ENCODE measurements at places on chromosomes 1 and 21. TPM values are rescaled to one million over a fixed set of nuclear protein-coding genes. Genes with fewer than 3 reads are reported as not detected.

GRCh38 chr1:180156631-180157091, 2.0 kb downstream of the QSOX1 start:
- no peak for DNase-seq

GRCh38 chr1:30358500-30358899, 364.9 kb downstream of the MATN1 start:
- DNase-seq, result no peak

CFAP74 gene
- not detected for total RNA-seq

DNA sequence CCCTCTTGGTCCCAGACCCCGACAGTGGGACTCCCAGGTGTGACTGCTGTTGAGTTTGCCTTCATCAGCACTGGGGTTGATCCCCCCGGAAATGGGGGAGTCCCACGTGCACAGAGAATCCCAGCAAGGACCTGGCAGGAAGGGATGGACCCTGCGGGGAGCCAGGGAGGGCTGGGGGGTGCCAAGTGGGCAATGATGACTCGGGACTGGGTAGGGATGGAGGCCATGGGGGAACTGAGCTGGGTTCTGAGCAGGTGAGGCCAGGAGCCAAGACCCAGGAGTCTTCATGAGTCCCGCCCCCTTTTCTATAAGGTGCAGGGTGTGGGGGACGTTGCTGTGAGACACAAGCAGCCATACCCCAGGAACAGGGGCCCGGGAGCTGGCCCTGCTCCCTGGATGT, 103.8 kb downstream of the CRYAA start:
- no peak for DNase-seq

- no peak for DNase-seq
Observed at GRCh38 chr21:14071902-14072734, 138.6 kb downstream of the LIPI start.
